ENCODE measurements at places on chromosomes 16 and 17.

GRCh38 chr16:27703121-27703520 is 153.2 kb downstream of the KATNIP start:
- no peak for DNase-seq

DNA sequence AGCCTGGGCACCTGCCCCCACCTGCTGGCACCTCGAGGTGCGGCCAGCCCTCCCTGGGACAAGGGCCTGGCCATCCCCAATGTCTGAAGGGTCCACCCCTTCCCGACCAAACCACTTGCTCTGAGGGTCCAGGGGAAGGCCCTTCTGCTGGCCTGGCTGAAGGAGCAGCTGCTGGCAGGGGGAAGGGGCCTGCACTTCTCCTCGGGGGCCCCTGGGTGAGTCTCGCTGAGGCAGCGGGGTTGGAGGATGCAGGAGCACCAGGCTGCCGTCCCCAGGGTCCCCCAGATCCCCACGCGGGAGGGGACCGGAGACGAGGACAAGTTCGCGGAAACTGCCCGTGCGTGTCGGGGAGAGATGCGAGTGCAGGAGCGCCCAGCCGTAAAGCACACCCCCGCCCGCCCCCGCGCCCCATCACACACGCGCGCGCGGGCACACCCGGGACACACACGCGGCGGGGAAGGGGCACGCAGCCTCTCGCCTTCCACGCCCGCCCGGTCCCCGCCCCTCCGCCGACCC is 725 bp upstream of the CACNA1H start:
- no peak for DNase-seq

GRCh38 chr17:64771980-64772844 is 110.1 kb upstream of the SMURF2 start:
- no peak for DNase-seq

GRCh38 chr17:2090804-2091534 is 36.1 kb downstream of the HIC1 start:
- DNase-seq, result peak; percentile 11

All from NB4 (cell line).